ENCODE measurements at places on chromosomes 1 and 21. TPM values are rescaled to one million over a fixed set of nuclear protein-coding genes. Genes with fewer than 3 reads are reported as not detected.

Gene OR2L5
- not detected for polyA plus RNA-seq

Gene CCDC27
- not detected for polyA plus RNA-seq

Gene BMP8B
- 1.5 TPM for polyA plus RNA-seq

Gene CHODL
- polyA plus RNA-seq: 1.4 TPM

Gene FAM72C
- polyA plus RNA-seq: 0.16 TPM

Gene ITLN2
- 0.37 TPM for polyA plus RNA-seq

Gene PDE9A
- 33.2 TPM for polyA plus RNA-seq

Gene GCLM
- polyA plus RNA-seq: 6.7 TPM

Gene MEAF6
- 65.5 TPM for polyA plus RNA-seq

Measured in urinary bladder (tissue), 4 donors.